Stimulated activated CD8-positive, alpha-beta memory T cell treated with anti-CD3 and anti-CD28 coated beads, Interleukin-2, amount 100 ng/mL, for 48 hours (primary cell): ENCODE measurements at places on chromosomes 1 and 21.

DNA sequence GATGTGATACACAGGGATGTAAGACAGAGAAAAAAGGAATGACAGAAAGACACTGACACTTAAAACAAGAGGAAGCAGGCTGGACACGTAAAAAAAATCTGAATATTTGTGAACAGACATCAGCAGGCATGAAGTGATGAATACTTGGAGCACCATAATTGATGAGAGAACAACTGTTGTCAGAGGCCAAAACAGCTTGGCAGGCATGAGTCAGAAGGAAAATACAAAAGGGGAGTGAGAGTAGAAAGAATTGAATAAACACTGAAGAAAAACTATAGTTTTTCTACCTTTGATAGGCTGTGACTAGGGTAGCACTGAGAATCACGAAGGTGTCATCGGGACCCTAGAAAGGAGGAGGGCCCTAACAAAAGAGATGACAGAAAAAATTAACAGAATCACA is 21.6 kb upstream of the GUCA2A start:
- DNase-seq: no peak

GRCh38 chr21:41931041-41931451 is 22.8 kb downstream of the C2CD2 start:
- DNase-seq: no peak

DNA sequence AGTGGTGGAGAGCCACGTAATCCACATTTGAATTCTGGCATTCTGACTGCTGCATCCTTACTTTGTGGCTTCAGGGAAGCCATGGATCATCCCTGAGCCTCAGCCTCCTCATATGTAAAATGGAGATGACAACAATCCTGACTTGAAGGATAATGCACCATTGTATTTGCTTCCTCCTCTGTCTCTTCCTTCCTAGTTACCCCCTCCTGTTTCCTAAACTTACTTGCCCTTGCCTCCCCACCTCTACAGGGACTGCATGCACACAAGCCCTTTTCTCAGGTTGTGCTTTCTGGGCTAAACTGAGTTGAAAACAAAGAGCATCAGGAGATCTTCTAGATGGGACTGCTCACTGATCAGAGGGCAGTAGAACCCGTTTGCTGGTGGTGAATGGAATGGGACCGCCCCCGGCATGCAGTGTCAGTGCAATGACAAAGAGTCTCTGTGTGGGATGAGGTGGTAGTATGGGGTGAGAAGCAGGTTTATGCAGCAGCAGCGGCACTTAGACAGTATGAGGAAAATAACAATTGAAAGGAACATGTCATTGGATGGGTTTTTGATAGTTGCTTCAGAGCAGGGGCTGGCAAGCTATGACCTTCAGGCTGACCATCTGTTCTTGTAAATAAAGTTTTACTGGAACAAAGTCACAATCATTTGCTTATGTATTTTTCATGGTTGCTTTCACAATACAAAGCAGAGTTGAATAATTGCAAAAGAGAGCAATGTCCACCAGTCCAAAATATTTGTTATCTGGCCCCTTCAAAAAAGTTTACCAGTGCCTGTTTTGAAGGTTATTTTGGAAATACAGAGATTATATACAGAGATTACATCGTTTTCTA is 6.1 kb upstream of the ADAMTS1 start:
- no peak for DNase-seq

DNA sequence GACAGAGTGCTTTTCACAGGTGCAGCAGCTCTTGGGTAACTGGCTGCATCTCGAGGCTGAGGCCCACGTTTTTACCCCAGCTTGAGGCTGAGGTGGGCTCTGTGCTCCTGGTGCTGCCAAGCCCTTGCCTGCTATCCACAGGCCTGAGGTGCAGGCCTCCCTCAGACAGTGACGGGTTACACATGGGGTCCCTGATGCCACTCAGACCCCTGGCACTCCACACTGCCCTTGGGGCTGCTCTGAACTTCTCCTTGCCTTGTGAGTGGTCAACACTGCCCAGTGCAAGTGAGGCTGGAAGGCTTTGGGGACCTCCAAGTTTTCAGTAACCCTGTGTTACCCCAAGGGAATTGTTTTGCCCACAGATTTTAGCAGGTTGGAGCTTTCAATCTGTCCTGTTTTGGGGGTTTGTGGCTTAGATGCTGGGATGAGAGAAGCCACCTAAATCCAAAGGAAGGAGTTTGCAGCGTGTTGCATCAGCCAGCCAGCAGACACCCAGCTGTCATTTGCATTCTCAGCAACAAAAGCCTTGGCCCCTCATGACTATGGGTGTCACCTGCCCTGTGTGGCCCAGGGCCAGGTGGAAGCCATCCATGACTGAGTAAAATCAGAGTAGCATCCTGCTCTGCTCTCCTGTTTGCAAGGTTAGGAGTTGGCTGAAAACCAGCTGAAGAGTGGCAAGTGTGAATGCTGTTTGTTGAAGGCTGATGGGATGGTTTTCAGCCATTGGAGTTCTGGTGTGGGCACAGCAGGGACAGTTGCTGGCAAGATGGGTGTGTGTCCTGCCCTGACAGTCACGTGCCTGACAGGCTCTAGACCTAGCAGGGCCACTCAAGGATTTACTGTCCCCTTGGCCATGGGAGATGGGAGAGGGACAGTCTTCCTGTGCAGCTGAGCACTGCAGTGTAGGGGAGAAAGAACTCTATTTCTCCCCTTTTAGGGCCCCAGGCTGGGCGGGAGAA is 3.2 kb downstream of the RNF187 start:
- no peak for DNase-seq

- DNase-seq: no peak
Observed at GRCh38 chr21:37060296-37060695, 12.6 kb downstream of the PIGP start.

- no peak for DNase-seq
Observed at GRCh38 chr1:6487804-6488484, 3.5 kb downstream of the PLEKHG5 start.
